ENCODE measurements at places on chromosomes 4 and X.
A peak's percentile ranks its signal among the peaks of the same experiment; 100 is the strongest.

DNA sequence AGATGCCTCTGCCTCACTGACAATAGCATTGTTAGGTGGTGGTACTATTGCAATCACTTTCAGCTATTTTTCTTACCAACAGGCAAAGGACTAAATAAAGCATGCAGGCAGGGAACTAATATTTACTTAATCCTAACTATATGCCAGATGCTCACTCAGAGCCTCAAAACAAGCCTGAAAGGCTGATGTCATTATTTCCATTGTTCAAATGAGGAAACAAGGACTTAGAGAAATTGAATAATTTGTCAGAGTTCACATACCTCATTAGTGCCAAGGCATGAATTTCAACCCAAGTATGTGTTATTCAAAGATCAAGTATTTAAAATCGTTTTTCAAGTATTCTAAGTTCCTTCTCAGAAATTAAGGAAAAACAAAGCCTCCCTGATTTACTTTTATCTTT lies 374.9 kb upstream of the TECRL start:
- peak; percentile 63 for DNase-seq

GRCh38 chrX:65720381-65720964 lies 53.0 kb downstream of the MSN start:
- no peak for DNase-seq

- no peak for DNase-seq
Measured at GRCh38 chrX:69102612-69103194, 62.5 kb downstream of the PJA1 start.

GRCh38 chr4:176013476-176014247 lies 52.0 kb upstream of the WDR17 start:
- no peak for DNase-seq

DNA sequence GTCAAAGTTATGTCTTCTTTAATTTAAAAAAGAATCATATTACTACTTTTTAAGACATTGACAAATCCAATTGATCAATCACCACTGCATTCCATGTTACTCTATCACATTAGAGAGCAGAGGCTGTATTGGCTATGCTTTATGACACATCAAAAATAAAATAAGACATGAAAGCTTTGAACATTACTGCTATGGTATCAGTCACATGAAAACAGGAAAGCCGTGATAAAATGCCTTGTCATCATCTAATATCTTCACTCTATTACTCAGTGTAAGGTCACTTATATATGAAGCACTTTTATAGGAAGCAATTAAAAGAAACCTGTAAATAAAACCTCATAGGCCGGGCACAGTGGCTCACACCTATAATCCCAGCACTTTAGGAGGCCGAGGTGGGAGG lies 27.7 kb upstream of the CEP135 start:
- DNase-seq, result no peak

- DNase-seq, result peak; percentile 6
Measured at GRCh38 chr4:27176400-27176799, 315.8 kb downstream of the STIM2 start.

DNA sequence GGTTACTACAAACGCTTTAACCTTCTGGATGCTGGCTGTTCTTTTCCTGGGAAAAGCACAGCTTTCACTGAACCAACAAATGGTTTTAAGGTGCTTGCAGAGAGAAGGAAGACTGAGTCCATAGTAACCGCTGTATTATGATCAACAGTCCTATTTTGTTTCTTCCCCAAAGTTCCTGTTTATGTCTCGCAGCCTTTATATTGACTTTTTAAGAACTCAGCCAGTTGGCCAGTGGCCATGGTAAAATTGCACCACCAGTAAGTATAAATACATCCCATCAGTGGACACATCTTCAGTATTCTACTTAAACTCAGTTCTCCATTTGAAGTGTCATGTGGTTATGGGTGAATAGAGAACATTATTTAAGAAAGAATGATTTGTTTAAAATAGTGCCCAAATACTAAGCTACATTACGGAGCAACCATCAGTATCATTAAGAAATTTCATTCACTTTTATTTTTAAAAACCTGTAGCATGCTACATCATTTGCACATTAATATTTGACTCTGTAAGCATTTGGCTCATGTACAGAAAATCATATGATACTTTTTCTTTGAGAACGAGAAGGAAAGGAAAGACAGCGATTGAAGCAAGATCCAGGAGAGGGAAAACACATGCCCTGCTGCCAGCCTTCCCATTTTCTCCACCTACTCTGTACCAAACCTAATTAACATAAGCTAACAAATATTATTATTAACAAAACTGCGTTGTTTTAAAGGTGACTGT lies 287.0 kb downstream of the ARHGAP24 start:
- DNase-seq, result no peak

DNA sequence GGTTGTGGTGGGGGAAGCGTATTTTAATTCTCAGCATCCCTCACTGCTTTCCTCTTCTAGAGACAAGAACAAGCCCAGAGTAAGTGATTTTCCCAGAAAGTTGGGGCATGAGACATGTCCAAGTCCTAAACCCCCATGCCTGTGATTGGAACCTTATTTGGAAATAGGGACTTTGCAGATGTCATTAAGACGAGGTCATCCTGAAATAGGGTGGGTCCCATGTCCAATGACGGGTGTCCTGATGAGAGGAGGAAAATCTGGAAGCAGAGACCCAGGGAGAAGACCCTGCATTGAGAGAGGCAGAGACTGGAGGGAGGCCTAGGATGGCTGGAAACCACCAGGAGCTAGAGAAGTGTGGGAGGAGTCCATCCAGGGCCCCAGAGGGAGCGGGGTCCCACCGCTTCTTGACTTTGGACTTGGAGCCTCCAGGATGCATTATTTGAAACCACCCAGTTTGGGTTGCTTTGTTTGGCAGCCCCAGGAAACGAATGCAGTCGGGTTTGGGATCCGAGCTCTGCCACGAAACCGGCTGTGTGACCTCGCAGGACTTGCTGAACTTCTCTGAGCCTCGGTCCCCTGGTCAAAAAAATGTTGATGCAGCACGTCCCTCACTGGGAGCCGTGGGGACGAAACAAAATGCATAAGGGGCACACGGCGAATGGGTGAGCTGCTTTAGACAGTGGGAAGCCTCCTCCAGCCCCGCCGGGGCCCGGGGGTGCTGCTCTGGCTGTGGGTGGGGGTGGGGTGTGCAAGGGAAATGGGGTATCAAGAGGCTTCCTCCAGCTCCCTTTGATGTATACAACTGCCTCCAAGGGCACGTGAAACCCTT lies 113.9 kb downstream of the CPZ start:
- DNase-seq, result no peak

- peak; percentile 39 for DNase-seq
Measured at GRCh38 chr4:5888222-5889001, 4.5 kb downstream of the CRMP1 start.

DNA sequence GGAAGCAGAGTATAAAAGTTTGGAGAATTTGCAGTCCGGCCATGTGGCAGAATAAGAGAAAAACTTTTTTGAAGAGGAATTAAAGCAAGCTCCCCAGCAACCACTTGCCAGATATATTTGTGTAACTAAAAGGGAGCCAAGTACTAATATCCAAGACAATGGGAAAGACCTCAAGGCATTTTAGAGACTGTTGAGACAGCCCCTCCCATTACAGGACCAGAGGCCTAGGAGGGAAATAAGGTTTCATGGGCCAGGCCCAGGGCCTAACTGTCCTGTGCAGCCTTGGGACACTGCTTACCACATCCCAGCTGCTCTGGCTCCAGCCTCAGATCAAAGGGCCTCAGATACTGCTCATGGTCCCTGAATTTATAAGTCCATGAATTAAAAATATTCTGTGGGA lies 659.4 kb downstream of the PCDH19 start:
- DNase-seq, result no peak

All from NCI-H1694 (cell line).